ENCODE measurements at places on chromosomes 2 and 18.

GRCh38 chr18:1914489-1914888 is 656.8 kb downstream of the METTL4 start:
- DNase-seq: peak; percentile 16

DNA sequence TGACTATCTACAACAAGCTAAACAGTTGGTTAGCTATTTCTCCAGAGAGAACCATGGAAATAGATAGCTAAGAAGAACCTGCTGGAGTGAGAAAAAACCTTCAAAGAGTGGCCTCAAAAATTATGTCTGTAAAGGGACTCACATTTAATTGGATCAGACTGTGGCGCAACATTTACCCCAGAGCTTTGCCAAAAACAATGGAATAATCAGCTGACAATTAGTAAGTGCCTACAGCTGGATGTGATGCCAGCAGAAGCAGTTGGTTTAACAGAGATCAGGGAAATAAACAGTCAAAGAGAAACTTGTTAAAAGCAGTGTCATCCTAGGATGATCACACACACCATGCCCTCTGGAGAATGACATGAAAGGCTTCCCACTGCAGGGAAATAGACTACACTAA is 310.7 kb downstream of the CLIP4 start:
- no peak for DNase-seq

DNA sequence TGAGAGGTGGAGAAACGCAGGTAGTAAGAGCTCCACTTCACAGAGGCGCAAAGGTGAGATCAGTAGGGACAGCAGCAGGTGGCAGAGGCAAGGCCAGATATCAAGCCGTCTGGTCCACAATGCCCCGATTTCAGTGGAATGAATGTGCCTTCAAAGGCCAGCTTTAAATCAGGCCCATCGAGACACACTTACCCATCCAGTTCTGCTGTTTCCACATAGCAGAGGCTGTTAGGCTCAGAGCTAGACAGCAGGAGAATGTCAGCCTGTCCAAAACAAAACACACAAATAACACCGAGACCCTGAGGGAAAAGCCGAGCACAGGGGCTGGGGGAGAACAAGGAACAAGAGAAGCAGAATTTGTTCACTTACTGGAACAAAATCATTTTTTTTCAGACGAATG is 75.8 kb upstream of the NARS1 start:
- DNase-seq: no peak

DNA sequence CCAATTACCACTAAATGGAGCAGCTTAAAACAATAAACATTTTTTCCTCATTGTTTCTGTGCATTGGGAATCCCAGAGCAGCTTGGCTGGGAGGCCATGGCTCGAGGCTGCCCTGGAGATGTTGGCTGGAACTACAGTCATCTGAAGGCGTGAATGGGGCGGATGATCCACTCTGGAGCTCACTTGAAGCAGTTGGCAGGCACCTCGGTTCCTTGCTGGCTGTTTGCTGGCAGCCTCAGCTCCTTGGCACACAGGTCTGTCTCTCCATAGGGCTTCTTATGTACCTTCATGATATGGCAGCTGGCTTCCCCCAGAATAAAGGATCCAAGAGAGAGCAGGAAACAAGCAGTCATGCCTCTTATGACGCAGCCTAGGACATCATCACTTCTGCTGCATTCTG is 227.0 kb upstream of the COPS8 start:
- no peak for DNase-seq

DNA sequence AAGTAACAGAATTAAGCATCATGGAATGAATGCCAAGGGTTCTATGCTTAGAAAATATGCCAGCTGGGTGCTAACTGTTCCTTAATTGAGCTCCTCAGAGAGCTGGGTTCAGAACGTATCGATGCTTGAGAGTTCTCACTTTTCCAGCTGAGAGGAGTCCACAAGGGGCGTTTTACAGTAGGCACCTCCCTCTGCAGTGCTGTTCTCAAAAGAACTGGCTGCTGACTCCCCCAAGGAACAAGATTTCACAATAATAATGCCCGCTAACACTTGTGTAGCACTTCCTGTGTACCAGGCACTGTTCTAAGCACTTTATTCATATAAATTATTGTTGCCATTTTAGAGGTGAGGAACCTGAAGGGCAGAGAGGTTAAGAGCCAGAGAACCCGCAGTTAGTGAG is 18.1 kb upstream of the TMEM237 start:
- no peak for DNase-seq

GRCh38 chr18:56919190-56919589 is 227.7 kb upstream of the BOD1L2 start:
- no peak for DNase-seq
